ENCODE measurements at places on chromosomes 3 and 15.

DNA sequence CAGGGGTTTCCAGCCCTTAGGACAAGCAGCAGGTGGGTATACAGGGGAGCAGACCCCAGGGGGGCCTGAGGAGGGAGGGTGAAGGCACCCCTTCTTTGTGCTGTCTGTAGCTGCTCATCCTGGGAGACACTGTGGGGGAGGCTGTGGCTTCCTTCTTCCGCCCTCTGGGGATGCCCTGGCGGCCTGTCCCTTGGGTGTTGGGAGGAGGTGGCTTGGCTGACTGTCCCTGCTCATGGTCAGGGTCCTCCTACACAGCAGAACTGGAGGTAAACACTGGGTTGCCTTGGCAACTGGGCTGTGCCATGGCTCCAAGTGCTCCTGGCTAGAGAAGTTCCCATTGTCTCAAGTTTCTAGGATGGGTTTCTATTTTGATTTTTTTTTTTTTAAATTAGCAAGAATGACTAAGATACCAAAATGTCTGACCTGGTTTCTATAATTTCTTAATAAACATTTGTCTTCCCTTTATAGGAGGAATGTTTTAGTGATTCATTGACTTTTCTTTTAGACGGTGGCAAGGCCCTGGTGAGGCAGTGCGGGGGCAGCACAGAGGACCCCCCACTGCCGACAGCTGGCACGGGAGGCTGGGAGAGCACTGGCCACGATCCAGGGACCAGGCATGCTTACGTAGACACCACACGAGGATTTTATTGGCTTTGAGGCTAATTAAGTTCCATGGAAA is 12.4 kb downstream of the KLF13 start:
- DNase-seq: peak; percentile 88

GRCh38 chr15:62412686-62413085 is 247.6 kb upstream of the C2CD4B start:
- no peak for DNase-seq

- DNase-seq: no peak
Measured at GRCh38 chr3:184609476-184610244, 48.1 kb downstream of the EPHB3 start.

GRCh38 chr3:121793078-121793477 is 41.8 kb downstream of the IQCB1 start:
- no peak for DNase-seq

DNA sequence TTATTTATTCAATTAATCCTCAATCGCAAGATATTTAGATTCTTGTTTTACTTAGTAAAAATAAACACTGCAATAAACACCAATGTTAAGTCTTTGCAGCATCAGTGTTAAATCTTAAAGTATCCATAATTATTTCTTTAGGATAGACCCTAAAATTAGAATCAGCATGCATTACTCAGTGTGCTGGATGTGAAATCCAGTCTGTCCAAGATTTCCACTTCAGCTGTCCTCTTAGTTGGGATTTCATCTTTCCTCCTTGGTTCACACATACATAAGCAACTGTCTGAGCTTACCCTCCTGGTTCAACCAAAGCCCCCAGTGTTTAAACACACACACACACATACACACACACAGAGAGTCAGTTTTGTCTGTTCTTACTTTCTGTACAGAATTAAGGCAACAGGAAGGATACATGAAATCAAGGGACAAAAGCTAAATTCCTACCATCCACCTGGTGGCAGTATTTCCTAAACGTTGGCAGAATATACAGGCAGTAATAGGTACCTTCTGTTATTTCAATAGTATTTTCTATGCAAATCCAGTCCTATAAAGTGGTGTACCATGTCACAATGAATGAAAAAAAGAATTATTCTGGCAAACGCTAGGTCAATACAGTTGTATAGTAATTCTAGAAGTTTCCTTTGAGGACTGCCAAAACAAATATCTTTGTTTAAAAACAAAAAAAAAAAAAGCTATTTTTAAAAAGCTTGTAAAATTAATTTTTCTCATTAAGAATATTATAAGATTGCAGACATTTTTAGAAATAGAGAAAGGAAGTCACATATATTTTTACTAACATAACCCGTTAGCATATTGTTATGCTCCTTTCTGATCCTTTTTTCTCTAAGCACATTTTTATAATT is 27.3 kb upstream of the DMXL2 start:
- peak; percentile 71 for DNase-seq

- DNase-seq: peak; percentile 42
Measured at GRCh38 chr3:13461169-13462124, 18.7 kb upstream of the HDAC11 start.

DNA sequence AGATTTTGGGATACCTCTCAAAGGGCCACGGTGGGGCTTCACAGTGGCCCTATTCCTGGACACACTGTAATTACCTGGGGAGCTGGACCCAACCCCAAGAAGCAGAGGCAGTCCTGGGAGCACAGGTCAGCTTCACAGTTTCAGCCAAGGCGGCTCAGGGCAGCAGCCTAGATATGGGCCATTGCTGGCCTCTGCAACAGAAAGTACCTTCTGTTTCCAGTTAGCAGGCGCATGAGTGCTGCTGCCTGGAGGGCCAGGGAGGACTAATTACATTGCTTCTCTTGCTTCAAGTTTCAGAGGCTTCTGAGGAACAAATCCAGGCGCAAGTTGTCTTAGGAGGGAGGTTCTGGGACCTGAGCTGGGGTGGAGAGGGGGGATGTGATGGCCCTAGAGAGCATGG is 13.5 kb upstream of the DUSP7 start:
- no peak for DNase-seq

GRCh38 chr15:67019884-67020520 is 45.4 kb upstream of the SMAD3 start:
- no peak for DNase-seq

DNA sequence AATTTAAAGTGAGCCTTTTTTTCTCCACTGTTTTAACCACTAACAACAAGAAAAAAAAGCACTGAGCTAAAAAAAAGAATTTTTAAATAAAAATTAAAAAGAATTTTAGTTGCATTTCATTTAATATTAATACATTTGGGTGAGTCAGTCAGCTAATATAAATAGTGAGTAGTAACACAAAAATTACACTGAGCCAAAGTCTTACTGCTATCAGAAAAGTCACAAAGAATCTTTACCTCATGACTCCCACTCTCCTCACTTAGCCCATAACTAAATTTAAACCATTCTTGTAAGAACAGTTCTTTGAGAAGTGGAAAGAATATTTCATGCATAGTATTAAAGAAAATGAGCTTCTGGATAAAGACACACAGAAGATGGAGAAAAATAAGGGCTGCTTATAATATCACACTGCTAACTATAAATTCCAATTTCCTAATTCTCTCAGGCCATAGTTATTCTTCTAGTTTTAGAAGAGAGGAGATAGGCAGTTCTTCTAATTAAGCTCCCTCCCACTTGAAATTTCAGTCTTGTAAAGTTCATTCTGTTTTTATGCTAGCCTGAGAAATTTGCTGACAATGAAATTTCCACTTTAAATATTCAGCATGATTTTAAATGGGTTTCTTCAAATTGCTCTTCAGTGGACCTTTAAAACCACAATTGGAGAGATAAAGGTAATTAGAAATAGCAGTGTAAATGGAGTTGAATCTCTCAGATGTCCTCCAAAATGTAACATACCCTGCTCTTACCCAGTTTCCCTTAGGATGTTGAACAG is 17.6 kb downstream of the SHQ1 start:
- DNase-seq: peak; percentile 50

DNA sequence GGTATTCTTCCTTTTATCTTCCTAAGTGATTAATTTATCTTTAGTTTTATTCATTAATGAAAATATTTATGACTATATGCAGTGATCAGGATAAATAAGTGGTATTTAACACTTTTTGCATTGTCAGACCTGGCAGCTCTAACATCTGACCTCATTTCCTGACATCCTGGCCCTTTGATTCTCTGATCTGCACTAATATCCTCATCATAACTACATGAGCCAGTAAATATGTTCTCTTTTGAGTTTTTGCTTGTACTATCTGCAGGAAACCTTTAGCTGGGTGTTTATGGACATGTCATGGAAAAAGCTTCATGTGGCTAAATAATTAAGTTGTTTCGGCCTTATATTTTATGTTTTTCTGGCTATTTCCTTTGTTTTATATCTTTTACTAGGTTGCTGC is 10.5 kb downstream of the NKTR start:
- DNase-seq: no peak

DNA sequence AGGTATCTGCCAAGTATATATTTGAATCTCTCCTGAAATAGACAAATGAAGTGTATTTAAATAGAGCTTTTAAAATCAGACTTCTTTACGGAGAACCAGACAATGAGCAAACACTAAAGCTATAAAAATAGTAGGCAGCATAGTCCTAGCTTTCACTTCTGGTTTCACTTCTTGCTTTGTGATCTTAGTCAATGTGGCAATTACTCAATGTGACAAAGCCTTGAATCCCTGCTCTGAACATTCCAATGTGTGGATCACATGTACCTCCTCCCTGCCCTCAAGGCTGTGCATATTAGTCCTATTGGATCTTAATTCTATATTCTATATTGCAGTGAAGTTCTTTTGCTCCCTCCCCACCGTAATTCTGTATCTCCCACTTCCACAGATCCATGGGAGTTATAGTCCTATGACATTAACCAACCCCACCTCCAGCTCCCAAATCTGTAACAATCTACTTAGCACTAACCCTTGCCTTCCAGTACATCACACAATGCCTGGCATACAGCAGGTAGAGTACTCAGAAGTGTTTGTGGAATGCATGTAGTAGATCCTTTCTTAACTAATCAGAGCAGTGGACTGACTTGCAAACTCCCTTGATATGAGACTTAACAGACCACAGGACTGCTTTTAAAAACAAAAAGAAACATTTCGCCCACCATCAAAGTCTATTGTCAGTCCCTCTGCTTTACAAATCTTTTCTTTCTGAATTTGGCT is 24.3 kb upstream of the CP start:
- DNase-seq: peak; percentile 68

- DNase-seq: peak; percentile 22
Measured at GRCh38 chr3:177929310-177929709, 606.9 kb upstream of the KCNMB2 start.

- DNase-seq: no peak
Measured at GRCh38 chr3:129003578-129004112, 2.5 kb downstream of the EFCC1 start.

DNA sequence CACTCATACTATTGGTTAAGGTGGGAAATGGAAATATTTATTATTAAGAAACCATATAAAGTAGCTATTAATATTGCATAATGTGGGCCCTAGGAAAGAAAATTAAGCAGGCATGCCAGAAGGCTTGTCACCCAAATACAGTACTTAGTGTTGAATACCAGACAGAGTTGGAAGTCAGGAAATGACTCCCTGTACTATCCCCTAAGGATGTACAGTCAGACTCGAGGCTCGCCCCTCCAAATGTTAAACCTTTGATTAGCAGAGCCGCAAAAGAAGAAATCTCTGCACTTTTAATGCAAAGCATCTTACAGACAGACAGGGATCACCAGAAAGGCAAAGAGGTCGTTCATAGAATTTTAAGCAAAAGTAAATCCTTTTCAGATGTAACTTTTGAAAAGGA is 11.3 kb upstream of the RBSN start:
- no peak for DNase-seq

DNA sequence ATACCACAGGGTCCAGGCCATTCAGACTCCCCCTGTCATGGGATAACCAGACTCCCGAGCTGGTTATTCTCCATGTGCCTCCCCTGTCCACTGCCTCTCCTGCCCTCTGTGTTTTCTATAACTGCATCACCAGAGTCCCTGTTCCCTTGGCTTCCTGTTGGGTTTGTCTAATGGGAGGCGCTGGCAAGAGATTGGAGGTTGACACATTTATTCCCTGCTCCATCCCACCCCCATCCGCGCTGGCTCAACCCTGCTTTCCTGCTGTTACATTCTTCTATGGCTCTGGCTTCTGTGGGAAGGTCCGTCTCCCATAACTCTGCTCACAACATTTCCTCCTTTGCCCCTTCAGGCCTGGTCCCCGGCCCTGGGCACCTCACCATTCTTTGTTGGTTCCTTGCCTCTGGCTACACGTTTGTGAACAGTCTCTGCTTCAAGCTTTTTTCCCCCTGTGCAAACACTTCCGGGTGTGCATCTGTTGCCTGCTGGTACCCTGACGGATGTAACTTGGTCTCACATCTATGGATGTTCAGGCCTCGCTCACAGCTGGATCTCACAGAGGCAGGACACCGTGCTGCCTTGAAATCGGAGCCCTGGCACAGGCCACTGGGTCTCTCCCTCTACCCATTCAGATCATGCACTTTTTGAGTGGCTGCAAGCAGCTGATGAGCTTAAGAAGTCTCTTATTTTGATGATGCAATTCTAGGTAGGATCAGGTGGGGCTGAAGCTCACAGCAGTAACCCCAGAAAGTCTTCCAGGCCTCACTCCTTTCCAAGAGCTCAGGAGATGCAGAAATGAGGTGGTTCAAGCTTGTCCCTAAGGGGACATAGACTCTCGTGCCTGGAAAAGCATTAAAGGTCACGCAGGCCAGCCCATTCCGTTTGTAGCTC is 68.6 kb upstream of the ATP13A3 start:
- DNase-seq: no peak

- no peak for DNase-seq
Measured at GRCh38 chr3:45409921-45410320, 21.5 kb downstream of the LARS2 start.

DNA sequence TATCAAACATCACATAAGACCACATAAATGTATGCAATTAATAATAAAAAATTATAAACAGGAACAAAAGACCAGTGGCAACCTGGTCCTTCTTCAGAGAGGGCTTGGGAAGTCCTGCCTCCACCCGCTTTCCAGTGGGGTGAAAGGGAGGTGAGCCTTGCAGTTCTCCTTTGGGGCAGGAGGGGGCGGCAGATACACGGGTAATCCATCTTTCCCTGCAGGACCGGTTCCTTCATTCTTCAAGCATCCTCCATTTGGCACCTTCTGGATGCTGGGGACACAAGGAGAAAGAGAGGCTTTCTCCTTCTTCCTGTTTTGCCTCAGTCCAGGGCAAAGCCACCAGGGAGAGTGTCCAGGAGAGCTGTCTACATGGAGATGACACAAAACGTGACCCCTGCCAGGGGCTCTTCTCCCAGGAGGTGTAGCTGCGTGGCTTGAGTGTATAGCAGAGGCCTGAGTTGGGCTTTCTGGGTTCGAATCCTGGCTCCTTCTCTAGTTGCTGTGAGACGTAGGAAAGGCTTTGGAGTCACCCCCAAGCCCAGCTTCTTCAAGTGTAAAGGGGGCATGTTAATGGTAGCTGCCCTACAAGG is 23.2 kb downstream of the RPLP1 start:
- DNase-seq: peak; percentile 63

- DNase-seq: no peak
Measured at GRCh38 chr3:127291611-127292010, 3.8 kb upstream of the PRR20G start.

DNA sequence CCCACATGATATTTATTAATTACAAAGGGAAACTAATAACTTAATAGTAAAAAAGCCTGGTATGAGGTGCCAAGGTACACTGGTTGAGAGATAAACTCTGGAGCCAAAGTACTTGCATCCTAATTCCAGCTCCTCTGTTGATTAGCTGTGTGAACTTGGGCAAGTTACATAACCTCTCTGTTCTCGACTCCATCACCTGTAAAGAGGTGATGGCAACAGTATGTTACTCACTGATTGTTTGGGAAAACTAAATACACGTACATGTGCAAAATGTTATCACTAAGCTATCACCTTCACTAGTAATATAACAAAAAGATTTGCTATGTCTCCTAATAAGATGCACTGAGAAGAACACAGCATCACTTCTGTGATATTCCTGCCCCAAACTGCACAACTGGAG is 206.4 kb downstream of the MEX3B start:
- DNase-seq: no peak

GRCh38 chr3:57755368-57755675 is 787 bp upstream of the SLMAP start:
- peak; percentile 28 for DNase-seq

All from HFFc6 (cell line).